NCI-H510A (cell line): ENCODE measurements at places on chromosomes 3 and 15.
A peak's percentile ranks its signal among the peaks of the same experiment; 100 is the strongest.

- DNase-seq, result no peak
Measured at GRCh38 chr3:194888916-194889315, 203.2 kb downstream of the FAM43A start.

- no peak for DNase-seq
Measured at GRCh38 chr15:82914396-82914795, 38.1 kb downstream of the HOMER2 start.

GRCh38 chr3:171469376-171469775 lies 9.2 kb upstream of the TNIK start:
- DNase-seq, result no peak

DNA sequence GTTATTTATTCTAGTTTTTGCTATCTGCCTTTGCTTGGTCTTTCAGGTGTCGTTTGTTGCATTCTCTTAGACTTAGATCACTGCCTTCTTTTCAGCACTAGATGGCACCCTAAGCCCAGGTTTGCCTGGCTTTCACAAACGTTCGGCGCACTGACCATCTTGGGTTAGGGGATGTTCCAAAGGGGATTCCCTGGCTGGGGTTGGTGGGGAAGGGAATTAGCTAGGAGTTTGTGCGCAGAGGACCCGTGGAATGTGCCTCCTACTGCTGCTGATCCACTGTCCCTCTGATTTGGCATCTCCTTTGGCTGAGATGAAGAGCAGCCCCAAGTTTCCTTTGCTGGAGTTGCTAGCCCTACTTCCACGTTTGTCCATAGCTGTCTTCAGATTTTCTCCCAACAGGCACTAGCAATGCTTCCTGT lies 33.9 kb downstream of the PFN2 start:
- DNase-seq, result peak; percentile 1

DNA sequence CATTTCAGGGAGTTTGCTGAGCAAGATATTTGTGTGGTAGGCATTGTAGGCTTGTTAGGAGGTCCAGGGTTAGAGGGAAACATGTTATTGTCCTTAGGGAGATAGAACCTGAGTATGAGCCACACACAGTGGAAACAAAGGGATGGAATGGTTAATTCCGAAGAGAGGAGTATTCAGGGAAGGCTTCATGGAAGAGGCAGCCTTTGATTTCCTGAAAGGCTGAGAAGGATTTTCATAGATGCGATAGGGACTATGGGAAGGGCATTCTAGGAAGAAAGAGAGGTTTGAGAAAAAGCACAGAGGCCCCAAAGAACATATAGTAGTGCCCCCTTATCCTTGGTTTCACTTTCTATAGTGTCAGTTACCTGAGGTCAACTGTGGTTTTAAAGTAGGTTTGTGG lies 81.7 kb downstream of the RAB11A start:
- no peak for DNase-seq

DNA sequence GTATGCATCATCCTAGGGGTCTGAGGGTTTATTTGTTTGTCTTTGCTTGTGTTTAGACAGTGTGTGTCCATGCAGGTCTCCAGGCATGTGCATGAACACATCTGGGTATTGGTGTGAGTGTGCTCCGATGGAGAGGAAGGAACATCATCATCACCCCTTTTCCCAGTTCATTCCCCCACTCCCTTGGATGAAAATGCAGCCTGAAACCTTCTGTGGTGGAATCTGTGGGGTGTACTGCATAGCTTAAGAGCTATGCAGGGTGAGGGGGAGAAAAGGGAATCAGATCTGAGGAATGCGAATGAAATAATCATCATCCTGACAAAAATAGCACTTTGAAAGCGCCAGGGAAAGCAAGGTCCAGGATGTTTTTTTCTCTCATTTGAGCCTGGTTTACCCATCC lies 520.1 kb downstream of the NTRK3 start:
- no peak for DNase-seq

DNA sequence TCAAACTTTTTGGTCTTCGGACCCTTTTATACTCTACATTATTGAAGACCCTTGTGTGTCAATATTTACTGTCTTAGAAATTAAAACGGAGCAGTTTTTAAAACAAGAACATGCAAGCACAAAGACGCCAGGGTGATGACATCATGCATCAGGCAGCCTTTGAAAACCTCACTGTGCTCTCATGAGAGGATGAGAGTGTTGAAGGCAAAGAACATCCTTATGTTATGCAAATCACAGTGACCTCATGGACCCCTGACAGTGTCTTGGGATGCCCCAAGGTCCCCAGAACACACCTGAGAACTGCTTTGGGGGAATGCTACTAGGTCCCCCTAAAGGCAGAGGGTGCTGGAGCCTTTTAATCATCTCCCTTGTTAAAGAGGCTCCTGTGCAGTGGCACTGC lies 51.6 kb downstream of the CHDH start:
- no peak for DNase-seq

GRCh38 chr15:74786551-74787165 lies 4.8 kb downstream of the CSK start:
- DNase-seq, result no peak

GRCh38 chr15:48945386-48945785 lies 18.3 kb downstream of the SHC4 start:
- no peak for DNase-seq

DNA sequence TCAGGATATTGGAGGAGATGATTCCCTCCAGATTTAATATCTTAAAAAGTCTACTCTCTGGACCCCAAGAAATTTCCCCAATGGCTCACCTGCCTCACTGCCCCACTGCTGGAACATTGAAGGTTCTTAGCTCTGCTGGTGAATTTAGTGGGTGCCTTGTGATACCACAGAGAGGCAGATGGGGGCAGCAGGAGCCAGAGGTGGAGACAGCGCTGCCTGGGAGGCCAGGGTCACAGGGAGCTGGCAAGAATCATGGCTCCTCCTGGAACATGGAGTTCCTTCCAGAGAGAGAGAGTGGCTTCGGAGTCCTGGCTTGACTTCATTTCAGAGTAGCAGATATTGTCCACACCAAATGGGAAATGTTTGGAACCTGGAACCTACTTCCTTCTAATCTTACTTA lies 263.5 kb upstream of the CFAP20DC start:
- DNase-seq, result no peak

- DNase-seq, result no peak
Measured at GRCh38 chr3:62479326-62479725, 106.0 kb upstream of the FEZF2 start.

DNA sequence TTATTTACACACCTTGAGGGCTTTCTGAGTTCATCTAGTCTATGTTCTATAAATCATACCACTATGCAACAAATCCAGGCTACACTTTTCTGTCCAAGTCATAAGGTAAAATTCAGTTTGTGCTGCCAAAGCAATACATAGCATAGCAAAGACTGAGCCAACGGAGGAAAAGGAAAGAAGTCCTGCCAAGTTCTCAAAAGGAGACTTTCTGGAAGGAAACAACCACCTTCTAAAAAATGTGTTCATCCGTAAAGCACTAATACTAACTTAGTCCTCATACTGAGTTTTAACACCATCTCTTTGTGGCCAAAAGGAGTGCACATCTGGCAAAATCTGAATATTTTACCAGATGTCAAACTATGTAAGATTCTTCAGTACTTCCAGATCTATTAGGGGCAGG lies 620.2 kb downstream of the RBMS3 start:
- no peak for DNase-seq

DNA sequence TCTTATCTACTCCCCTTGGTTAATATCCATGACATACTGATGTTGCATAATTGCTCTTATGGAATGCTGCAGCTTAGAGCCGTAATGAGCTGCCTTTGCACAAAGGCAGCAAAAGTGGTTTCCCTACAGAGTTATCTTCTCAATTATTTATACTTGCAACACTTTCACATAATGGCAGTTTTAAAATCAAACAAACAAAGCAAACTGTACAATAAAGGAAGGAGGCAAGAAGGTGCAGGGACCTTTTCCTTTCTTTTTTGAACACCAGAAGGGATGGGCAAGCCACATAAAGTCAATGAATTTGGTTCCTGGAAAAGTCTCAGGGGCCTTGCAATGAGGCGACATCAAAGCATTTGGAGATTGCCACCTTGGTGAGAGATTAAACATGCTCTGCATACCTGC lies 188.0 kb downstream of the MEIS2 start:
- no peak for DNase-seq

DNA sequence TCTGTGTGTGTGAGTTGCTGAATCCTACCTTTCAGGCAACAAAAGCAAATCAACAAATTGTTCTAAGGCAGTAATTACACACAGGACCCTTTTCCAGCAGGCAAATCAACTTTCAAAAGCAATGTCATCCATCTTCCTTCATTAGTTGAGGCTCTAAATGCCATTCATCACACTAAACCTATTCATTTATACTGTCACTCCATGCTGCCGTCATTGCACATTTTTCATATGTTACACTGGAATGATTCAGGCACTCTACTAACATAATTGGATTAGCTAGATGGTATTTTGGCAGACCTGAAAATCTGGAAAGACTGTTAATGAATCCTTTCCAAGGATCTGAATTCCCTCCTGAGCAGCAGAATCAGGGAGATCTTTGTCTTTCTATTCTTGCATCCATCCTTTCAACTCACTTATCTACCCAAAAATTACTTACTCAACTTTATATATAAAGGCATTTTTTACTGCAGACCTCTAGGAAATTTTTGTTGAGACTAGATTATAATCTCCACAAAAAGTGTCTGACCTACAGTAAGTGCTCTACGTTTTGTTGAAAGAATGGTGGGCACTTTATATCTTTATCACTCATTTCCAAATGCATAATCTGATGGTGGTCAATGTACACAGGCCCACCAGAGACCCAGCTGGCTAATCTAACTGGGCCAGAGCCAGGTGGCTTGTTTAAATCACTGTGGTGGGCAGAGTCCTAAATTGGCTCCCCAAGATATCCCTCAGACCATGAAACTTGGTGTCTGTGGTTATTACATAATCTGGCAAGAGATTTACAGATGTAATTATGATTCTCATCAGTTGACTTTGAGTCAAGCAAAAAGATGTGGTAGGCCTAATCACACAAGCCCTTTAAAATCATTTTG lies 25.0 kb downstream of the MIX23 start:
- DNase-seq, result no peak

DNA sequence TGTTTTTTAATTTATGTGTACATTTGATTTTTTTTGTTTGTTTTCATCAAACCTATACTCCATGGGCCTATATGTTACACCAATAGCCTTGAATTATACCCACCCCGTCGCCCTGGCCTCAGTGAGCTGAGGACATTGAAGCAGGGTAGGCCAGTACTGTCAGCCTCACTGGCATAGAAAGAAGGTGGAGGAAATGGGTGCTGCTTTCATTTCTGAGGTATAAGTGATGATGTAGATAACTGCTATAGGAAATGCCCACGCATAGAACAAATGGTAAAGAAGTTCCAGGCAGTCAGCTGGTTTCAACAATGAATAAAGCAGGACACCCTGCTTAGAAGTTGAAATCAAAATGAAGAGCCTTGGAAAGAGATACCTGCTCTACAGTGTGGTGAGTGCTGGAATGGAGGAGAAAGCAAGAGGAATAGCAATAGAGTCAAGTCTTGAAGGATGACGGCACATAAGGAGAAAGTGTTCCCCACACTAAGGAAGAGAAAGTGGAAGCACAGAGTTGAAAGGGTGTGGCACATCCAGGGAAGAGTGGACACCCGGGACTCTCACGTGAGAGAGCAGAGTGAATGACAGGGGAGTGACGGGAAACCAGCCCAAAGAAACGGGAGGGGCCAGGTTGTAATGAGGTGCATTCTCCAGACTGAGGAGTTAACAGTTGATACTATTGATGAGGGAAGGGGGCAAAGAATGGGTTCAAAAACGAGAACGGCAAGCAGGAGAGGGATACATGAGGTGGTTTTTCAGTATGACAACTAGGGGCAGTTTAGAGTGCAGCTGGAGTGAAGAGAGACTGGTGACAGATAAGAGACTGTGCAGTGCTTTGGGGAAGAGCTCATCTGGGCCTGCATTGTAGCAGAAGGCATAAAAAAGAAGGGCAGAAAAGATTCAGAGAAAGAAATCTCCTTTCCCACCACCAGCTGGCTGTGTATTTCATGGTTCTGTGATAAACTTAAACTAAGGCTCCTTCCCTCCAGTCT lies 70.5 kb downstream of the KLHL25 start:
- DNase-seq, result no peak

GRCh38 chr15:57477736-57478522 lies 101.6 kb downstream of the CGNL1 start:
- no peak for DNase-seq

- no peak for DNase-seq
Measured at GRCh38 chr3:30779686-30780287, 114.7 kb downstream of the GADL1 start.
